WTC11 (cell line): ENCODE measurements at places on chromosomes 4 and X. TPM values are rescaled to one million over a fixed set of nuclear protein-coding genes. Genes with fewer than 3 reads are reported as not detected.

- no peak for DNase-seq
Observed at GRCh38 chrX:135435933-135436332, 14.2 kb downstream of the SMIM10L2A start.

GRCh38 chrX:41822892-41823291 is 98.9 kb downstream of the GPR82 start:
- no peak for DNase-seq

The DDIT4L gene
- total RNA-seq, result 3.8 to 4.9 TPM (median 4.3 TPM) in 3 replicates

- DNase-seq, result no peak
Observed at GRCh38 chr4:112290341-112290740, 4.6 kb upstream of the TIFA start.

The EPHA5 gene
- total RNA-seq, result 0.04 to 0.09 TPM (median 0.09 TPM) in 3 replicates

DNA sequence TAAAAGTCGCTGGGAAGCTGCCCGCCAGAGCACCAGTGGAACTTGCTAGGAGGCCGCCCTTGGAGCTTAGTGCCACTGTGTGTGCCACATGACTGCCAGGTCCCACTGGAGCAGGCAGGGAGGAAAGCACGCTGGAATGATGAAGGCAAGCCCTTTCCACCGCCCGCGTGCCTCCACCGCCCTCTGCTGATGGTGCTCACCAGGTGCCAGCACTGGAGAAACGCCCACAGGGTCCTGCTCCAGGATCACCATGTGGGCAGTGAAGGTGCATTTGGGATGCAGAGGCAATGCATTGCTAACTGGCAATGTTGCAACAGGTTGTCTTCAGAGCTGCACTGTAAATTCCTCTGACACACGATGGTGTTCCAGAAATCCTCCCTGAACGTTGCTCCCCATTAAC is 76.3 kb downstream of the SHROOM2 start:
- DNase-seq, result peak; percentile 31

DNA sequence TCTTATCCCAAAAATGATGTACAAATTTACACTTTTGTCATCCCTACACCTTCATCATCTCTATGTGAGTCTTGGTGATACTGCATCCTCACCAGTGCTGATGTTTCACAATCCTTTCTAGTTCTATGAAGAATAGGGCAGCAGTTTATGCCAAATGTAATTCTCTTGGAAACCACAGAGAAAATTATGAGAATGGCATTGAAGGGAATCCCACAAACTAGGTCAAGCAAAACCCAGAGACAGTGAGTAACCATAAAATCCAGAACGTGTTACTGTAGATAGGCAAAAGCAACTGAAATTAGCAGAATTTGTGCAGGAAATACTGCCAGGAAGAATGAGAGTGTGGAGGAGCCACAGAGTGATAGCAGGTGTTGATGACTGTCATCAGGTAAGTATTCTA is 24.5 kb downstream of the IL15 start:
- DNase-seq, result no peak

The GAR1 gene
- total RNA-seq, result 26.1 to 32.3 TPM (median 26.9 TPM) in 3 replicates

GRCh38 chr4:7323872-7324650 is 110.7 kb downstream of the PSAPL1 start:
- no peak for DNase-seq

GRCh38 chrX:138763761-138764160 is 52.2 kb upstream of the FGF13 start:
- no peak for DNase-seq

DNA sequence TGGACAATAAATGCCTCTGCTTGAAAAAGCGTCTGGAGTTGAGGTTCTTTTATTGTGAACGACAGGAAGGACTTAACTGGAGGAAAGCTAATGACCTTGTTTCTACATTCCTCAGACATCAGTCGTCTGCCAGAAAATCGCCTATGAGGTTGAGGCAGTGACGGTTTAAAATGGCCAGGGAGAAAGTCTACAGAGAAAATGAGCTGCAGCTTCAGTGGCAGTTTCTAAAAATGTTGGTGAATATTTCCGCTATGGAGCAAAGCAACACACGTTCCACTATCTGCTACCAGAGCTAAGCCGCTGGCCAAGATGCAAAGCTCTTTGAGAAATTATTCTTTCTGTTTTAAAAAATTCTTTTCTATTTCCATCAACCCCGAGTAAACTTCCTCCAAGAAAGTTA is 116.9 kb upstream of the GALNT7 start:
- DNase-seq, result no peak

The HTR2C gene
- total RNA-seq, result 1.7 to 2.4 TPM (median 2.3 TPM) in 3 replicates

The C4orf51 gene
- total RNA-seq, result 7.8 to 15.4 TPM (median 8.6 TPM) in 3 replicates

GRCh38 chrX:48487362-48487798 is 11.4 kb downstream of the FTSJ1 start:
- no peak for DNase-seq

DNA sequence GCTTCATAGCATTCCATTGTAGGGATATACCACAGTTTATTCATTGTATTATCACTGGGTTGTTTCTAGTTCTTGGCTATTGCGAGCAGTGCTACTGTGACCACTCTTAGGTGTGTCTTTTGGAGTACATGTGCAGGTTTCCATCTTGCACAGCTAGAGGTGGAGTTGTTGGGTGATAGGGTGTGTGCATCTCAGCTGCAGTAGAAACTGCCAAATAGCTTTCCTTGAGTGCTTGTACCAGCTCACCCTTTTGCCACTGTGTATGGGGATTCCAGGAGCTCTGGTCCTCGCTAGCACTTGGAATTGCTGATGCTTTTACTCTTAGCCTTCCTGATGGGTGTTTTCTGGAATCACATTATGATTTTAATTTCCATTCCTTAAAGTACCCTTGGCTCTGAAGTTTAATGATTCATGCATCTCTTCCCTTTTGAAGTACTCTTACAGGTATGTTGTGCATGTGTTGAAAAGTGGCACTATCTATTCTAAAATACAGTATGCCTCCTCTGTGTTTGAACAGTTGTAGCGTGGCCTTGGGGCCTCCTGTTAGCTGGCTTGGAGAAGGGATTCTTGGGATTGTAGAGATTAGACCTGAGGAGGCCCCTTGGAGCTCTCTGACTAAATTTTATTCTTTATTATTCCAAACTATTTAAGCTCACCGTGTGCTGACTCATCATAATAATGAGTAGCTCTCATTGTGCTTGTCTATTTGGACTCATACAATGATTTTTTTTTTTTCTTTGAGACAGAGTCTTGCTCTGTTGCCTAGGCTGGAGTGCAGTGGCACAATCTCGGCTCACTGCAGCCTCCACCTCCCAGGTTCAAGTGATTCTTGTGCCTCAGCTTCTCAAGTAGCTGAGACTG is 38.4 kb downstream of the HTT start:
- DNase-seq, result no peak

DNA sequence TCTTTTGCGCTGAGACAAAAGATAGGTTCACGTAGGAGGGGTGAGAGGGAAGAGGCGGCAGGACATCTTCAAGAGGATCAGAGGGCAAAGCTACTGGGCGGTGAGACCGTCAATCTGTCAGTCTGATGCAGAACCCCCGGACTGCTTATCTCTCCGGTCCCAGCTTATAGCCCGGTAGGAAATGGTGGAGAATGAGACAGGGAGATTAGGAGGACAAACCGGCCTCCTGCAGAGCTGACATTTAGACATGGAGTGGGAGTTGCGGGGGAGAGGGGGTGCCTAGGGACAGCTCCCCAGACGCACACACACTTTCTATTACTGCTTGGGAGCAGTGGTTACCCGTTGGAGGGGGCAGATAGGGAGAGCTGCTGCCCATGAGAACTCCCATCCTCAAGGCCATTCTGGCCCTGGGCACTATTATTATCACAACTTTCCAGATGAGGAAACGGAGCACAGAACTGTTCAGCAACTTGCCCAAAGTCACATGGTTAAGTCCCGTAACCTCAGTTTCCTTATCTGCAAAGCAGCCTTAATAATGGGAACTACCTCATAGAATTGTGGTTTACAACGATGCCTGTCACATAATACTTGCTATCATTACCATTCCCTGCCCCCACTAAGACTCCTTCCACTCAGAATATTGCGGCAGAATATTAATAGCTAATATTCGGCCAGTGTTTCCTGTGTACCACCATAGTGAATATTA is 1.1 kb upstream of the HDAC6 start:
- DNase-seq, result no peak

The BCORL1 gene
- 9.3 to 12.0 TPM (median 9.6 TPM) in 3 replicates for total RNA-seq

The ZMYM3 gene
- 77.5 to 91.2 TPM (median 87.4 TPM) in 3 replicates for total RNA-seq

- DNase-seq, result no peak
Observed at GRCh38 chrX:149827254-149827653, 45.5 kb downstream of the MAGEA9 start.

- no peak for DNase-seq
Observed at GRCh38 chr4:709348-709747, 3.7 kb downstream of the PCGF3 start.

The GEMIN8 gene
- total RNA-seq, result 20.6 to 22.0 TPM (median 21.1 TPM) in 3 replicates

The CT55 gene
- total RNA-seq, result 0.24 TPM in 1 of 3 replicates, not detected in the others

GRCh38 chr4:118703118-118703517 is 17.9 kb downstream of the METTL14 start:
- no peak for DNase-seq

- no peak for DNase-seq
Observed at GRCh38 chr4:99276417-99276816, 14.4 kb downstream of the ADH1A start.

GRCh38 chr4:123643691-123644090 is 247.1 kb downstream of the SPRY1 start:
- no peak for DNase-seq

GRCh38 chrX:63400340-63400739 is 49.2 kb upstream of the SPIN4 start:
- DNase-seq, result no peak

DNA sequence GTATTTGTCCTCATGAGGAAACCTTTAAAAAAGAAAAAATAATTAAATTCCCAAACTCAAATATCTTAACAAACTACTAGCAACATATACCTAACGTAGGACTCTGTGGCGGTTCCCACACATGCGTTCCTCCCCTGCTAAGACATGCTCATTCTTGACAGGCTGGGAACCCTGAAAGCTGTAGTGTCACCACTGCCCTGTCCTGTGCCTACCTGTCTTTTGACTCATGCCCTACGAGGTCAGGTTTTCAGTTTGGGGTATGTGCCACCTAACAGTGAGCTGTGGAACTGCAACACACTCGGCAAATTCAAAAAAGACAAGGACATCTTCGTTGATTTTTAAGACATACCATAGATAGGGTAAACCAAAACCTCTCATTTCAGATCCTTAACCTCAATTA is 17.8 kb downstream of the IDS start:
- peak; percentile 11 for DNase-seq

The RENBP gene
- 14.0 to 18.6 TPM (median 16.2 TPM) in 3 replicates for total RNA-seq

DNA sequence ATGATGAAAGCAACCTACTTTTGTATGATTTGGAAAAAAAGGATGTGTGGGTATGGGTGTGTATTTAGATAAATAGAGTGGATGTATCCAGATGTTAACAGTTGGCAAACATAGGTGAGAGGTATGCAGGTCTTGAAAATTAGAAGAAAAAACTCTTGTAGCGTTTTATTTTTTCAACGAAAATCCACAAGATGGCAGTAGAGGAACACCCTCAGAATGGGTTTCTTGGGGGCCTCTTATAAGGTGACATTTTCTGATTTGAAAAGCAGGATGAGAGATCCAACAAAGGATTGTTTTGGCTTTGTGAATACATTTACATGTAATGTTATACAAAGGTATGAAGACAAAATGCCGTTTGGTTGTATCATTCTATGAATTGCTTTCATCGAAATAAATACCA is 68.3 kb downstream of the FMR1NB start:
- DNase-seq, result no peak
